Body of pancreas (tissue), 4 donors: ENCODE measurements at places on chromosomes 3 and 15. TPM values are rescaled to one million over a fixed set of nuclear protein-coding genes. Genes with fewer than 3 reads are reported as not detected.

GRCh38 chr15:87573039-87573438 is 683.5 kb downstream of the NTRK3 start:
- no peaks in the 10 kb centered on the region for H3K36me3 ChIP-seq
- H3K4me1 ChIP-seq: no peaks in the 10 kb centered on the region
- H3K4me3 ChIP-seq: no peak overlapping the region
- H3K27ac ChIP-seq: no peak overlapping the region

DNA sequence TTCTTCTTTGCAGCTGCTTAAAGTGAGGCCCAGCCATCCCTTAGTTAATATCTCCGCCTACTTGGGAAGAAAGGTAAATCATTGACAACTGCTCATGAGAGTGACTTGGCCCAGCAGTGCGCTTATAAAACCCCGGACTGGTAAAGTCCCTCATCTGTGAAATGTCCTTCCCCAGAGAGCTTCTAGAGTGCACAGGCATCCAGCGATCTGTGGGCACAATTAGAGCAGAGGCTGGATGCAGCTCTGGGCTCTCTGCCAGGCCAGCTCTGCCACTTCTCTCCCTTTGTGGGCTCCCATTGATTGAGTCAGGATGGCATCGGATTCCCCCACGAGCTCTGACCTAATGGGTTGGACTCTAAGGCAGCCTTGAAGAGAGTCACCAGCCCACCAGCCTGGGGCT is 219.0 kb upstream of the LINGO1 start:
- no peak overlapping the region for H3K27ac ChIP-seq
- H3K27me3 ChIP-seq: no peaks in the 10 kb centered on the region
- no peak for DNase-seq
- no peaks in the 10 kb centered on the region for H3K36me3 ChIP-seq
- no peak overlapping the region for H3K4me3 ChIP-seq
- H3K4me1 ChIP-seq: no peaks in the 10 kb centered on the region

STAB1 gene
- total RNA-seq: 55.3 TPM

GRCh38 chr3:56076746-56077145 is 391.5 kb downstream of the ERC2 start:
- H3K27me3 ChIP-seq: no peaks in the 10 kb centered on the region
- no peaks in the 10 kb centered on the region for H3K36me3 ChIP-seq
- no peaks in the 10 kb centered on the region for H3K4me1 ChIP-seq
- no peak overlapping the region for H3K4me3 ChIP-seq

DNA sequence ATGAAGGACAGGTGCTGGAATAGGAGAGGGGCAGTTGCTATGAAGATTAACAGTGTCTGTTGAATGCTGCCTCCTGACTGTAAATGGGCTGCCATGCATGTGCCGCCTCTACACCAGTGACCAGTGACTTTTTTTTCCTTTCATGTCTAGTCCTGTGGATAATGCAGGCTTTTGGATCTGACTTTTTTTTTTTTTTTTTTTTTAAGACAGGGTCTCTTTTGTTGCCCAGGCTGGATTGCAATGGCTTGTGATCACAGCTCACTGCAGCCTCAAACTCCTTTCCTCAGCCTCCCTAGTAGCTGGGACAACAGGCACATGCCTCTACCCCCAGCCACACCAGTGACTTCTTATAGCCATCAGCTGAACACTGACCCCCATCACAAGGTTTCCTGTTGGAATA is 41.2 kb upstream of the AGBL1 start:
- no peak overlapping the region for H3K4me3 ChIP-seq
- H3K27ac ChIP-seq: no peak overlapping the region
- H3K36me3 ChIP-seq: no peaks in the 10 kb centered on the region
- no peaks in the 10 kb centered on the region for H3K27me3 ChIP-seq
- DNase-seq: no peak

DNA sequence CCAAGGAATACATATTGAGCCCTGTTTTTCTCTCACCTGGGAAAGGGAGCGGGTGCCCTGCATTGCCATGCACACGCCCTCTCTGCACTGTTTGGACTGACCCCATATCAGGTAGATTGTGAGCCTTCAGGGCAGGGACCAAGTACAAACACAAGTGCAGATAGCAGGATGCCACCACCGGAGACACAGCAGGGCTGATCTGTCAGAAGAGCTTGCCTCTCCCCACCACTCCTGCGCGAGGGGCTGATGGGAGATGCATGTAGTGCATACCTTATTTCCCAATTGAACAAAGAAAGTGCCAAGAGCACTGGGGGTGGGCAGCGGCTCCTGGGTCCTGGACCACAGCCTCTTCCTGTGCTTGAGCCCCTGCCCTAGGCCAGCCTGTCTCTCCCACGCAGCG is 9.0 kb upstream of the SLCO2A1 start:
- no peaks in the 10 kb centered on the region for H3K36me3 ChIP-seq
- no peak overlapping the region for H3K27ac ChIP-seq
- no peaks in the 10 kb centered on the region for H3K27me3 ChIP-seq
- no peaks in the 10 kb centered on the region for H3K4me1 ChIP-seq
- DNase-seq: no peak
- H3K4me3 ChIP-seq: no peak overlapping the region

RNF123 gene
- total RNA-seq: 28.7 TPM

ZMYND10 gene
- 1.3 TPM for total RNA-seq

DNA sequence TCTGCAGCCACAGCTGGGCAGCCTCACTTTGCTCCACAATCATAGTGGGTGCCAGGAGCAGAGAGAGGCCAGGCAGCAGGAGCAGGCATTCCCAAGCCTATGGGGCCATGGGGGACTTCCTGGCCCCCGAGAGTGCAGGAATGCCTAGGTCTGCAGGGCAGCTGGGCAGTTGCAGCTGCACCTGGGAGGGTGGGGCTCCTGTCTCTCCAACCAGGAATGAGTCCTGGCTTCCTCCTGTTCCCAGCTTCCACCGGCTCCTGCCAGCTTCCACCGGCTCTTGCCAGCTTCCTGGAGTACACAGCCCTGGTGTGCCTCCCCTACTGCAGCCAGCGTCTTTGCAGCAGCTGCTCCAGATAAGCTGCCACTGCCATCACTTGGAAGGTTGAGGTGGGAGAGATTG is 86.3 kb upstream of the CDV3 start:
- no peaks in the 10 kb centered on the region for H3K36me3 ChIP-seq
- no peaks in the 10 kb centered on the region for H3K27me3 ChIP-seq
- no peak overlapping the region for H3K4me3 ChIP-seq
- peaks cover 7% of the 10 kb centered on the region for H3K4me1 ChIP-seq
- no peak overlapping the region for H3K27ac ChIP-seq

GRCh38 chr3:184814214-184814613 is 2.2 kb downstream of the VPS8 start:
- H3K36me3 ChIP-seq: no peaks in the 10 kb centered on the region
- H3K27me3 ChIP-seq: no peaks in the 10 kb centered on the region
- DNase-seq: no peak
- H3K4me3 ChIP-seq: no peak overlapping the region
- H3K27ac ChIP-seq: no peak overlapping the region

- H3K4me1 ChIP-seq: peaks cover 9% of the 10 kb centered on the region
- no peaks in the 10 kb centered on the region for H3K27me3 ChIP-seq
- no peaks in the 10 kb centered on the region for H3K36me3 ChIP-seq
- H3K27ac ChIP-seq: no peak overlapping the region
- no peak for DNase-seq
Measured at GRCh38 chr3:105842943-105843342, 25.9 kb downstream of the CBLB start.
